ENCODE measurements at places on chromosomes 5 and 9.

DNA sequence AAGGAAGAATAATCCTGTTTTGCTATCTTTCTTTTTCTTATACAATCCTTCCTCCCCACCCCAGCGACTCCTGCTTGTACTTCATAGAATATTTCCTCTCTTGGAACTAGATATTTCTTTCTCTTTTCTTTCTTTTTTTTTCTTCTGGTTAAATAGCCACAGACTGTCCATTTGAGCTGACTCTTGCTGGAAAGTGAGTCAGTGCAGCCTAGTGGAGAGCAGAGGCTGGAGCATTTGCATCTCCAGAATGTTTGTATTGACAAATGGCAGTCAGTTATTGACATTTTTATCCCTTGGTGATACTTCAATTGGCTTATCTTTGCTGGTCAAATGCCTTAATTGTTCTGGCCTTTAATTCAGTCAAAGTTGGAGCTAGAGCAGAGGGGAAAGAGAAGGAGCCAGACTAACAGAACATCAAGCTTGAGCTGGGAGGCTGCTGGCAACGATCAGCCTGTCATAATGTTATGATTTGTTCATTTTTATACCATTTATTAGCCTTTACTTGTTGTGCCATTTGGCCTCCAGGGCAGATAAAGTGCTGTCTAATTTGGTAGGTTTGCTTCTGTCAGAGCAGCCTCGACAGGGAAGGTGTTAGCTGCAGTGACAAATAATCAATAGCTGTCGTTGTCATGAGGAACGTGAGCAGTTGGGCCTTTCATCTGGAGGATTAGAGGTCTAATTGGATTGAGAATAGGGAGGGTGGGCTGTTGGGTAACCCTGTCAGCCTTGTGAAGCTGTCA lies 69.0 kb downstream of the INVS start:
- peak; percentile 61 for DNase-seq

DNA sequence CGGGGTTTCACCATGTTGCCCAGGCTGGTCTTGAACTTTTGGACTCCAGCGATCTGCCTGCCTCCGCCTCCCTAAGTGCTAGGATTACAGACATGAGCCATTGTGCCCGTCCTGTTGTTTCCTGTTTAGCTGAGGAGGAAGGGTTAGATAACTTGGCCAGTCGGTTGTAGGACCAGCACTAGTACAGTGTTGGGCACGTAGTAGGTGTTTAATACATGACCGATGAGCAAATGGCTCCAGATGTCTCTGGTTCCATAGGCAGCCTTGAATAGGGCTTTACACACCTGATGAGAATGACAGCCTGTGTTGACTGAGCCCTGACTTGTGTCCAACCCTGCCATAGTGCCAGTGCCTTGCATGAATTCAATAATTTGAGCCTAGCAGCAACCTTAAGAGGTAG lies 1.8 kb downstream of the EHMT1 start:
- no peak for DNase-seq

DNA sequence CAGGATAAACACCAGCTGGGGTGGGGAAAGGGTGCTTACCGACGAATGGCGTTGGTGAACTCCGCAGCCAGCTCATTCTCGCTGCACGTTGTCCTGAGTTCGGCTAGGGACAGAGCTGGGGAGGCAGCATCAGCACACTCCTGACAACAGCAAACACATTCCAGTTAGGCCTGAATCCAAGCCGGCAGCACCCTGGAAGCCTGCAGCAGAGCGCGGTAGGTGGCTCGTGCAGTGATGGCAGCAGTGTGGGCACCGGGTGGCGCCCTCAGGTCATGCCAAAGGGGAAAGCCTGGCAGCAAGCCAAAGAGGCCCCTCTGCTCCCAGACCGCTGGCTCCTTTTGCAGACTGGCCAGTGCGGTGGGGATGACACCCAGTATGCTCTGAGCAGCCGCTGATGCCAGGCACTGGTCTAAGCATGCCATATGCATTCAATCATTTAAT lies 66.9 kb downstream of the DCP2 start:
- DNase-seq: no peak

- peak; percentile 66 for DNase-seq
Measured at GRCh38 chr9:3401221-3401954, 124.4 kb downstream of the RFX3 start.

DNA sequence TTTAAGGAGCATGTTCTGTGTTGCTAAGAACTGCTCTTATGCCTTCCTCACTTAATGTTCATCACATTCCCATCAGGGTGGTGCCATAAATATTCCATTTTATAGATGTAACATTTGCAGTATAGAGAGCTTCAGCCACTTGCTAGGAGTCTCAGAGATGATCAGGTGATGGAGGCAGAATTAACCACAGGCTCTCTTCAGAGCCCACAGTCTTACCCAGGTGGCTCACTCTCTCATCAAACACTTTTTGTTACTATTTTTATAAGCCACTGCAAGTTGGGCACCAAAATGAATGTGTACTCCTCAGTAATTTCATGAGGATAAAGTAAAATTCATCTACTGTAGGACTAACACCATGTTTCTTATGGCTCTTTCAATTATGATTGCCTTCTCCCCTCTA lies 491.5 kb upstream of the DAP start:
- no peak for DNase-seq

- no peak for DNase-seq
Measured at GRCh38 chr5:138762110-138762509, 8.9 kb downstream of the CTNNA1 start.

DNA sequence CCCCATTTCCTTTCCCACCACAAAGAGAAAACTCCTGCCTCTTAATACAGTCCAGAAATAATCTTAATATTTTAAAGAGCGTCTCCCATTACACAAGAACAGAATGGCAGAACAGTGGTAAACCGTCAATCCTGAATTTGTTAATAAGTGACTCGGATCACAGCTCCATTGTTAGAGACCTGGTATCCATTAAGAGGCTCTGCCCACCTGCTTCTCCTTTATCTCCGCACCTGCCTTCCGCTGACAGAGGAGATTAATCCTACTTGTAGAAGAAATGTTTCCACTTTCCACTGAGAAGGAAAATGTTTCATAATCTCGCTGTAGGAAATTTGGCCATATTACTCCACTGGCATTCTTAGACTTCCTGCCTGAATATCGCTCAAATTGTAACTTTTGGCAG lies 1493.2 kb downstream of the MAT2B start:
- no peak for DNase-seq

DNA sequence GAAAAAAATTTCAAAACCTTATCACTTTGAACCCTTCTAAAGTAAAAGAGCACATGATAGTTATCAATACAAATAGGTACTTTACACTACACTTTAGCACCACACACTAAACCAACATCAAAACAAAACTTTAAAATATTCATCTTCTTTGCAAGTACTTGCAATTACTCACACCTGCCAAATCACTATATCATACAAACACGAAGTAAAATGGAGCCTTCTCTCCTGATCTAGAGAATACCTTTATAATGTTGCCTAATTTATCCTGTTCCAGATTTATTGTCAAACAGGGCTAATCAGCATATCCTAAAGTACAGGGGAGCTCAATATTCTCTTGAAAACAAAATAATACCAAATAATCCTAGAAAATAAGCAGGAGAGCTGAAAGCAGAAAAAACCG lies 3.0 kb downstream of the RNF145 start:
- DNase-seq: no peak

- no peak for DNase-seq
Measured at GRCh38 chr5:136484808-136485325, 119.5 kb upstream of the TRPC7 start.

DNA sequence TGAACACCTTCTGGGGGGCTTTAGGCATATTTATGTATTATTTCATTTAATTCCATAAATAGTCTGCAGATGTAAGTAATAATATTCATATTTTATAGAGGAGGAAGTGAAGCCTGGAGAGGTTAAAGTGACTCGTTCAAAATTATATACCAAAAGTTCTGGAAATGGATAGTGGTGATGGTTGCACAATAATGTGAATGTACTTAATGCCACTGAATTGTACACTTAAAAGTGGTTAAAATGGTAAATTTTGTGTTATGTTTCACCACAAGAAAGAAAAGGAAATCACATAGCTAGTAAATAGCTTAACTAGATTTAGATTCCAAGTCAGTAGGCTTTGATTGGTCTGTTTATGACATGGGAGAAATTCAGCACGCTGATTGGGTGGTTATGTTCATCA lies 13.0 kb upstream of the TMEFF1 start:
- DNase-seq: no peak

DNA sequence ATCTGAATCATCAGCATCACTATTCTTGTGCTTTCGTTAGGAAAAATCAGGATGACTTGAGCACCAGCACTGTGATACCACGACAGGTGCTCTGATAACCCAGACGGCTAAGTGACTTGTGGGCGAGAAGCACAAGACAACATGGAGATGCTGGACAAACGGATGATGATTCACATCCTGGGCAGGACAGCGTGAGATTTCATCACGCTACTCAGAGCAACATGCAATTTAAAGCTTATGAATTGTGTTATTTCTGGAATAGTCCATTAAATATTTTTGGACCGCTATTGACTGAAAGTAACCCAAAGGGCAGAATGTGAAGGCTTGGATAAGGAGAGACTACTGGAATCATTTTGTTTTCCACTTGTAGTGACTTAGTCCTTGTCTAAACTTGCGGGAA lies 114.8 kb upstream of the DAPK1 start:
- DNase-seq: no peak

GRCh38 chr5:132181011-132181629 lies 46.5 kb downstream of the P4HA2 start:
- DNase-seq: no peak

DNA sequence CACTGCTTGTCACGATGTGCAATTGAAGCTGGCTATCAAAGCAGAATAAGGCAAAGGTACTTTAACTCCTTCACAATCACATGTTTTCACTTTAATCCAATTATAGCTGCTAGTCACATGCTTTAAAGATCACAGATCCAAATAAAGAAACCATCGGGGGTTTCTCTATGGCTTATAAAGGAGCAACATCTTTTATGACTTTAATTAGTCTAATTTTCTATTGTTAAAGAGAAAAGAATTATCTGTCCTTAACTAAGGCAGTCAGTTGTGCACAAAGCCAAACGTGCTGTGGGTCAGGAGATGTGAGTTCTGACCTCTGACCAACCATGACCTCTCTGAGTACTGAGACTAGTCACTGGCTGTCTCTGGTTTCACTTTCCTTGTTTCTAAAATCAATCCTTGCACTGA lies 561.1 kb downstream of the RAB3C start:
- no peak for DNase-seq

DNA sequence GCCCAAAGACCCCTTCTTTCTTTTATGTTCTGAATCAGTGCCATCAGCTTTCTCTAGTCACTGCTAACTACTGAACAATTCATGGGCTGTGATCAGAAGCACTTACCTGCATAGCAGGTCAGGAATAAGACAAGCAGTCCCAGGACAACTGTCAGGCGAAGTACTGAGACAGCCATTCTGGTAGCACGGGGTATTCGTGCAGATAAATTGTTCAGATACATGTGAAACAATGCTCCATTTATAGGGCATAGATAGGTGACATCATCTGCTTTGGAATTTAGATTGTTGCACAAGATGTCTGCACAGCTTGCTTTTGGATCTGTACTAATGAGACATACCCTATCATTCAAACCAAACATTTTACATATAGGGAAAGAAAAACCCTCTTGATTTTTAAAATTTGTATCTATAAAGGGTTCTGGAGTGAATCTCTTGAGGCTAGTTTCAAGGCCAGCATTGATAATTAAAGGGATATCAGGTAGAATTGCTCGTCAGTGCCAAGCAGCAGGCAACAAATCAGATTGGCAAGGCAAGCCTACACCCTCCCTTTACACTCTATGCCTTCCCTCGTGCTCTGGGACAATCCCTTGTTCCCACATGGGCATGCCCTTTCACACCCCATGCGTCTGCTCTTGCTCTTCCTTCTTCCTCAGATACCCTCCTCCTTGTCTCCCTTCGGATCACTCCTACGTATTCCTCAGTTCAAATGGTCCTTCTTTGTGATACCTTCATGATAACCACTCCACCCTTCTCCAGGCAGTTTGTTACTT lies at the start of gene C5orf46:
Gene C5orf46 (minus strand): TSS at position 213 of the 770 bp plus-strand sequence. CDS start 37 bp downstream, at position 176.
- no peak for DNase-seq

- DNase-seq: no peak
Measured at GRCh38 chr5:31783731-31784130, 144.8 kb downstream of the PDZD2 start.

GRCh38 chr5:64840958-64841357 lies 72.2 kb downstream of the CWC27 start:
- no peak for DNase-seq

DNA sequence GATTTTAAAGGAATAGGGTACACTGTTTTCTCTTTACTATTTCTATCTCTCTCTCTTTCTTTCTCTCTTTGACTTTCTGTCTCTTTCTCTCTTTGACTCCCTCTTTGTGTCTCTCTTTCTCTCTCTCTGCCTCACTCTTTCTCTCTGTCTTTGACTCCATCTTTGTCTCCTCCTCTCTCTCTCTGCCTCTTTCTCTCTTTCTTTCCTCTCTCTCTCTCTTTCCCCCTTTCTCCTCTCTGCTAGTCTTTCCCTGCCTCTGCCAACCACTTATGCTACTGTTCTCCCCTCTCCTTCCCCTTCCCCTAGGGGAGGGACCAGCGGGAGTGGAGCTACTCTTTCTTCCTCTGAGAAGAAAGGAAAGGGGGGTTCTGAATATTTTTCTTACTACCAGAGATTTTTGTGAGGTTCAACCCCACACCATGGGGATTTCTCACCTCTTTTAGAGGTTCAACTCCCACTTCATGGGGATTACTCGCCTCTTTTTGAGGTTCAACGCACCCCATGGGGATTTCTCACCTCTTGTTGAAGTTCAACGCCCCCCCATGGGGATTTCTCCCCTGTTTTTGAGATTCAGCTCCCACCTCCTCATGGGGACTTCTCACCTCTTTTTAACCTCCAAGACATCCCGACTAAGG lies 309.9 kb downstream of the NR3C1 start:
- DNase-seq: no peak

- no peak for DNase-seq
Measured at GRCh38 chr5:74630453-74631066, 10.0 kb downstream of the ENC1 start.
